Astrocyte (in vitro differentiated cells and primary cell): ENCODE measurements at places on chromosomes 13 and 19.

DNA sequence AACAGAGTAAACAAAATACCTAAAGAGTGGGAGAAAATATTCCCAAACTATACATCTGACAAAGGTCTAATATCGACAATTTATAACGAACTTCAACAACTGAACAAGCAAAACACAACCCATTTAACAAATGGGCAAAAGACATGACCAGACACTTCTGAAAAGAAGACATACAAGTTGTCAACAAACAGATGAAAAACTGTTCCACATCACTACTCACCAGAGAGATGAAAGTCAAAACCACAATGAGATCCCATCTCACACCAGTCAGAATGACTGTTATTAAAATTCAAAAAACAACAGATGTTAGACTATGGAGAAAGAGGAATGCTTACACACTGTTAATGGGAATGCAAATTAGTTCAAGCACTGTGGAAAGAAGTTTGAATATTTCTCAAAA is 233.8 kb upstream of the EDNRB start:
- no peak for DNase-seq

DNA sequence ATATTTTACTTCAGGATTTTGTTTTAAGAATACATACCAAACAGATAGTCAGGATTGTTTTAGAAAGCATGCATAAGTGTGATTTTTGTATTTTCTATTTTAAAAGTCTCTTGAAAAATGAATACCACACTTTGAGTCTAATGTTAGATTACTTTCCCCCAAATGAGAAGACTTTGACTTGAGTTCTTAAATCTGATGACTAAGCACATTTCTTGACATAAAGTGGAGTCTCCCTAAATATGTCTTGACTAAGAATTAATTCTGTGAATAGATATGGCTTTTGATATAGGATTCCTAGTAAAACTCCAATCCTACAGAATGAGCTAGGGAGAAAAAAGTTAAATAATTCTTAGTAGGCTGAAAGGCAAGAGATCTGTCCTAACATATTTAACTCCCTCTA is 624.2 kb upstream of the SPRY2 start:
- DNase-seq = no peak

DNA sequence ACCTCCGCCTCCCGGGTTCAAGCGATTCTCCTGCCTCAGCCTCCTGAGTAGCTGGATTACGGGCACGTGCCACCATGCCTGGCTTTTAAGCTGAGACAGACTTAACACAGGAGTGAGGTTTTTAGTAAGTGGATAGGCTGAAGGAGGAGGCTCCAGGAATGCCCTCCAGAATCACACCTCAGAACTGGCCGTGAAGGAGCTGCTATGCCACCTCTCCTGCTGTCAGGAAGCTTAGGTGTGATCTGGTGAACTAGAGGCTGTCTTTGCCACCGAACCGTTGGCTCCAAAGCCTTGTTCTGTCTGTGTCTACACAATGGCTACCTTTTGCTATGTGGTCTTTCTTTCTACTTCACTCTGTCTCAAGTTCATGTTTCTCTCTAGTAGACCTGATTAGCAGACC is 4.2 kb downstream of the PDCD2L start:
- DNase-seq = no peak

- peak; percentile 41 for DNase-seq
These were observed 49.2 kb downstream of the LATS2 start for GRCh38 chr13:21012211-21012610.

- peak; percentile 100 for DNase-seq
These were observed at the start of gene RAB11B for GRCh38 chr19:8389891-8390616. Gene RAB11B (plus strand): TSS chr19:8390360. CDS start chr19:8390417, 57 bp downstream.

GRCh38 chr19:5805462-5806132 is 730 bp downstream of the NRTN start:
- DNase-seq = no peak

GRCh38 chr19:11465600-11465999 is 15.2 kb downstream of the ELAVL3 start:
- DNase-seq = no peak

- DNase-seq = no peak
These were observed 4.7 kb downstream of the CCDC8 start for GRCh38 chr19:46408664-46409039.

DNA sequence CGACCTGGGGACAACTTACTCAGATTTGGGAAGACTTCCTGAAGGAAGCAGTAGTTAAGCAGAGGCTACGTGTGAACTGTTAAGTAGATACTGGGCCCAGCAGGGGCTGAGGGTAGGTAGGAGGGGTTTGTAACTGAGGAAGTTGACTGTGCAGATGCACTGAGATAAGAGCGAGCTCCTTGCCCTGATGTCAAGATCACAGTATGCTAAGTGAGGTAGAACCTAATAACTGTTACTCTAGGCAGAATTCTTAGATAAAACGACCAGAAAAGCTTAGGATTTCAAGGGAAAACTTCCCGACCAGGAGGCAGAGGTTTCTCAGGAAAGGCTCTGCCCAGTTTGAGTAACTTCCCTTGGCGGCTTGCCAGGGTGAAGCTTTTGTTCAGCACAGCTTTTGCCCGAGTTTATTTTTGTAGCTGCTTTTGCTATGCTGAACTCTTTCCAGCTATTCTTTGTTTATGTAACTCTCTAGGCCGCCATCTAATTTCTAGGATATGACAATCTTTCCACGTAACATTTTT is 632.1 kb downstream of the DIAPH3 start:
- peak; percentile 82 for DNase-seq

DNA sequence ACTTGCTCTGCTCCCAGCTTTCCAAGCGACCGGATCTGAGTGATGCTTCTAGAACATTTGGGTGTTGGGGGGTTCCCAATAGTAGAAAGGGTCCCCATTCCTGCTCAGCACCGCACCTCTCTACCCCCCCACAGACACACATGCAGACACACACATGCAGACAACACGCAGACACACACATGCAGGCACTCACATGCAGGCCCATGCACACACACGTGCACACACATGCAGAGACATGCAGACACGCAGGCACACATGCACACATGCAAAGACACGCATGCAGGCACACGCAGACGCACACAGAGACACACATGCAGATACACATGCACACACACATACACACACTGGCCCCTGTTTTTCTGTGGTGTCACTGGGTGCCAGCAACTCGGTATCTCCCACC is 23.8 kb downstream of the ONECUT3 start:
- DNase-seq = no peak

DNA sequence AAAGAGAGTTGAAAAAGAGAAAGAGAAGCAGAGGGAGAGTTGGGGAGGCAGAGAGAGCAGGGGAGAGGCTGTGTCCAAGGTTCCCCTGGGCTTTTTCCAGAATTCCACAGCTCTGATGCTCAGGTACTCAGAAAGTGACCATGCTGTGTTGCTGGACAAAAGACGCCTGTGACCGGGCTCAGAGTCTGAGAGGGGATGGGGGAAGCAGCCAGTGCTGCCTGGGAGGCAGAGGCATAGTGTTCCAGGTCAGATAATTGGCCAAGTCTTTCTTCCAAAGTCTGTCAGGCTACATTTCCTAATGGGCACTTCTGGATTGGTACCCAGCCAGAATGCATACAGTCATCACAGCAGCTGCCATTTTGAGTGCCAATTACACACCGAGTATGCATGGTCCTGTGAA is 86.1 kb downstream of the PTPRS start:
- DNase-seq = no peak

GRCh38 chr13:43905435-43906031 is 25.8 kb downstream of the LACC1 start:
- peak; percentile 39 for DNase-seq

DNA sequence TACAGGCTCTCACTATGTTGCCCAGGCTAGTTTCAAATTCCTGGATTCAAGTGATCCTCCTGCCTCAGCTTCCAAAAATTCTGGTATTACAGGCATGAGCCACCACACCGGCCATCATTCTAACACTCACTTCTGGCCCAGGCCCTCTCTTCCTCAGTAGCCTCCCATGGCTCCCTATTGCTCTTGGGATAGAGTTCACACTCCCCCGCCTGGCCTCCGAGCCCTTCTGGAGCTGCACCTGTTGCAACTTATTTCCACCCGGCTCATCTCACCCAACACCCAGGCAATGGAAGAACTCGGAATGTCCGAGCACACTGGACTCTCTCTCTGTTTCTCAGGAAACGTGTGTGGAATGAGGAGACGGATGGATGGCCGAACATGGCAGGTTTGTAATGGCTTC is 9.0 kb upstream of the SBK3 start:
- no peak for DNase-seq

DNA sequence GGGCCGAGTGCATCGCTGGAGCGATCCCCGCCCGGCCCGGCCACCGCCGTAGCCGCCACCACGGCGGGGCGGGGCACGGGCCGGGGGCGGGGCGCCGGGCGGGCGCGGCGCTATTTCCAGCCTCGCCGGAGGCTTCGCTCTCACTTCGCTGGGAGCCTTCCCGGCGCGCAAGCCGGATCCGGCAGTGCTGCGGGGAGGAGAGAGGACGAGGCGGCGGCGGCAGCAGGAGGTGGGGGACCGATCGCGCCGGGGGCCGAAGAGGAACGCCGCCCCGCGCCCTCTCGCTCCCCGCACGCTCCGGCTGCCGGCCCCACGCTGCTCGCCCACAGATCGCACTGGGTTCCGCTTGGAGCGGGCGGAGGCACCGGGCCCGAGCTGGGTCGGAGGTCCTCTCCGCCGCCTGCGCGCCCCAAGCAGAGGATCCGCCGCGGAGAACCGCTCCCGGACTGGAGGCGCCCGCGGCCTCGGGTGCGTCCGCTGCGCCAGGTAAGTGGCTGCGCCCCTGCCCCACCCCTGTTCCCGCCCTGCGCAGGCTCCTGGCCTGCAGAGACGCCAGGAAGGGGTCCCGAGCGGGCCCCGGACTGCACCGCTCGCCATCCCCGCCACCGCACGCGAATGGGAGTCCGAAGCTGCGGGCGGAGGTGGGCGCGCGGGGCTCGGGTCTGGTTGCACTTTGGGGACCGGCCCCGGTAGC is at the start of gene CHST8:
TSS of gene CHST8 (plus strand) at position 143 of the 694 bp plus-strand sequence. CDS start 67,309 bp downstream, outside the sequence.
- DNase-seq = peak; percentile 18

- peak; percentile 23 for DNase-seq
These were observed 1.5 kb downstream of the KMT5C start for GRCh38 chr19:55341171-55341588.

- DNase-seq = peak; percentile 1
These were observed 60.5 kb downstream of the CELF5 start for GRCh38 chr19:3284759-3285646.

- peak; percentile 63 for DNase-seq
These were observed 153.5 kb upstream of the KLF12 start for GRCh38 chr13:74287724-74288169.

GRCh38 chr13:48437371-48437770 is 24.5 kb upstream of the LPAR6 start:
- peak; percentile 62 for DNase-seq

DNA sequence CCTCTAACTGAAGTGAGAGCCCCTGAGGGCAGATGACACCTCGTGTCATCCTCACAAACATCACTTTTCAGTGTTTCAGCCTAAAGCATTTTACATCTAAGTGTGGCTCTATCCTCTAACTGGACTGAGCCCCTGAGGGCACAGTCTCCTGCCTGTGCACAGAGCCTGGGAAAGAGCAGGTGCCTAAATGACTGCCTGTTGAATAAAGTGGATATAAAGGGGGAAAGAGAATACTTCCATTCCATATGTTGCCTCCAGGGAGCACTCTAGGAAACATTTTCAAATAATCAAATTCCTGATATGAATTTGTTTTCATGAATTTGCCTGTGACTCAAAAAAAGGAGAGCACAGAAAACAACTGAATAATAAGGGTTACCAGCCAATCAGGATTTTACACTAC is 32.2 kb downstream of the CNMD start:
- DNase-seq = no peak

DNA sequence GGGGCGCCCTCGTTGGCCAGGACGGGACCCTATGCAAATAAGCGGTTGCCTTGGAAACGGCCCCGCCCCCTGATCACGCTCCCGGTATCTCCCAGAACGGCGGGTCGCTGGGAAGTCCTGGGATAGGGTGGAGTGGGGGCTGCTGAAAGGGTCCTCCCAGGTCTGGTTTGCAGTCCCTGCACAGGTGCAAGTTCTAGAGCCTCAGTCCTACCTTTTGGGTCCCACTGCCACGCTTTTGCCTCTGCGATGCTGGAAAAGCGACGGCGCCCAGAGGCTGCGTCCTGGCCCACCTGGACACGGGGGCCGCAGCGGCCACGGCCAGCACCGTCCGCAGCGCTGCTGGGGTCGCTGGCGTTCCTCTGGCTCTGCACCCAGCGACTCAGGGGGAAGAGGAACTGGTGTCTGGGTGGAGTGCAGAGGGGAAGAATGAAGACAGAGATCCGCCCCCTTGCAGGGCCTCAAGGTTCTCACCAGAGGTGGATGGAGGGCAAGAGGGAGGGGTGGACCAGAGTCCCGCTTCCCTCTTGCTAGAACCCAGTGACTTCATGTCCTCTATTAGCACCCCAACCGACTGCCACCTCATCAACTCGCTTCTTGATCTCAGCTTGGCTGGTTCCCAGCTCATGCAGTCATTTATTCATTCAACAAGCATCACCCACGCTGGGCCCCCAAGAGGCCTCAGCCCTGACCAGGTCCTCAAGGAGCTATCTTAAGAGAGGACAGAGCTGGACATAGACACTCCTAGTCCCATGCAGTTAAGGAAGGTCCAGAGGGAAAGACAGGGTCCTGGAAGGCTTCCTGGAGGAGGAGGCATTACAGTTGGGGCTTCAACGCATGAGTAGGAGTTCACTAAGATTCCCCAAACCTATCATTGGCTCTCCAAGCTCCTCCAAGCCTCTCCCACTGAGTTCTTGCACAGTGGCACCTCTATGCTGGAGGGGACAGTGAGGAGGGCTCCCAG is at the start of gene LRRC25:
TSS of gene LRRC25 (minus strand) at position 381 of the 961 bp plus-strand sequence. CDS start 659 bp downstream, outside the sequence.
- no peak for DNase-seq

DNA sequence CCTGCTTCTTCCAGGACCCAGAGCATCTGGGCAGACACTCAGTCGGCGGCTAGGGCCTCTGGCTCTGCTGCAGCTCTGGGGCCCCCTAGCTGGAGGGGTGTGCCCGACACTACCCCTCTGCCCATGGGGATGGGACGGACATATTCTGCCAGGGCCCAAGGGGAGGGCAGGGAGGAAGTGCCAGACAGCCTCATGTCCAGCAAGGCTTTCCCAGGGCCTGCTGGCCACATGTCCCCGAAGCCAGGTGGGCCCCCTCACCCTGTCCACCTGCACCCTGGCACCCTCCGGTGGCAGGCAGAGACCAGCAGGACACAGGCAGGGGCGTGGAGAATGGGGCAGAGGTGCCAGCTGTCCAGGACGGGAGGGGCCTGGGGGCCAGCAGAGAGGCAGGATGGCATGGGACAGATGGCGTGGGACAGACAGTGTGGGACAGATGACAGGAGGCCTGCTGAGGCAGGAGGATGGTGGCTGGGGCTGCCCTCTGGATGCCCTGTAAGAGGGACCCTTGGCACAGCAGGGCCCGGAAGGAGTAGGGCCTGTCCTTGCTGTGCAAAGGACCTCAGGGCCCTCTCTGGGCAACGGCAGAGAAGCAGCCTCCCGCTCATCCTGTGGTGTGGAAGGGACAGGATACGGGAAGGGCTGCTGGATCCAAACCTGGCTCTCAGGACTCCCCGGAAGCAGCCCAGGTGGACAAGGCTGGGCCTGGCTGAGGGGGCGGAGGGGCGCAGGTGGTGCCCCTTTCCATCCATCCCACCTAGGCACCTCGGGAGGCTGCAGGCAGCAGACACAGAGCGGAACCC is 29.1 kb downstream of the CEBPG start:
- DNase-seq = no peak

- DNase-seq = no peak
These were observed 5.1 kb upstream of the WBP4 start for GRCh38 chr13:41056194-41056593.
